ENCODE measurements at places on chromosomes 4 and X.

DNA sequence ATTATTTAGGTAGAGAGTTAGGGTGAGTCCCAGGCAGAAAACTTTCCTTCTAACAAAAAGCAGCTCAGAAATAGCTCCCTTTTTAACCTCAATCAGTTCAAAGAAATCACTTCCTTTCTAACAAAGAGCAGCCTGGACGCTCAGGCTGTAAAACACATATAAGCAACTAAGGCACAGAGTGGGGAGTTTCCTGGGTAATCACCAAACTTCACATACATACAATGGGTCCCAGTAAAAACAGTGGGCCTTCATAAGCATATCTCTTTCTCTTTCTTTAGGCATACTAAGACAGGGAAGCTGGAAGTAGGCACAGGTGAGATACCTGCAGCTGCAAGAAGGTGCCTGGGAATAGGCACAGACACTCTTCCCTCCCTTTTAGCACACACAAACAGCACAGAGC lies 4.9 kb upstream of the NAF1 start:
- DNase-seq: no peak

- no peak for DNase-seq
These were observed 63.1 kb upstream of the GRPR start for GRCh38 chrX:16060252-16060651.

GRCh38 chr4:13701937-13702446 lies 74.5 kb upstream of the BOD1L1 start:
- peak; percentile 11 for DNase-seq

GRCh38 chr4:661231-661630 lies 12.8 kb downstream of the ATP5ME start:
- DNase-seq: no peak

GRCh38 chrX:109774136-109774535 lies 41.1 kb upstream of the ACSL4 start:
- no peak for DNase-seq

- DNase-seq: no peak
These were observed 7.5 kb upstream of the FGFR3 start for GRCh38 chr4:1785592-1785991.

DNA sequence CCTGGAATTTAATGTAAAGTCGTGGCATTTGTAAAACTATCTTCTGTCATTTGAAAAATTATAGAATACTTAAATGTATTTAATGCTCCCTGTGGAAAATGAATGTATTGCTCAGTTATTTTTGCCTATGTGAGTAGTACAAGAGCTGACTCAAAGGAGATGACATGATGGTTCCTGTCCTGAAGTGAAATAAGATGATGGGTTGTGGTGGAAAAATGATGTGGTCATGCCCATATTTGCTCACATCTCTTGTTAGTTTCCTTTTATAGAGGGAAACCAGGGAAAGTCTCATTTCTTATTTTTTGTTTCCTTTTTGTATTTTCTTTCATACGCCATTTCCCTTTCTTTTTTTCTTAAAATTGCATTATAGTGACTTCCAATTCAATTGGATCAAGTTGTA lies 23.7 kb downstream of the PLS3 start:
- DNase-seq: no peak

- peak; percentile 60 for DNase-seq
These were observed 9.1 kb downstream of the HTRA3 start for GRCh38 chr4:8278421-8279287.

GRCh38 chr4:45442466-45442865 lies 681.4 kb downstream of the GABRG1 start:
- no peak for DNase-seq

DNA sequence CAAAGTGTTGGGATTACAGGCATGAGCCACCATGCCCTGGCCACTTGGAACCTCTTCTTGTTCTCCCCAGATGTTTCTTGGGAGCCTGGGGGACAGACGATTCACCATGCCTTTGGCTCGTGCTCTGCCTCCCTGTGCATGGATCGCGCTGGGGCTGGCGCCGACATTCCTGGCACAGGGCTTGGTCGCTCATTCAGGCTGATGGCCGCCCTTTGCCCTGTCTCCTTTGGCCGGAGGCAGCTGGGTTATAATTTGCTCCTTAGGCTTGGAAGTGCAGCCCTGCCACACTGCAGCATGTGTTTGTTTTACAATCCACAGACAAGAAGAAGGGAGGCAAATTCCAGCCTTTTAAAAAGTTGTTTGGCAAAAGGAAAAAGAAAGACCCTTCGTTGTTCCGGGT lies 115.3 kb downstream of the AASDH start:
- no peak for DNase-seq

DNA sequence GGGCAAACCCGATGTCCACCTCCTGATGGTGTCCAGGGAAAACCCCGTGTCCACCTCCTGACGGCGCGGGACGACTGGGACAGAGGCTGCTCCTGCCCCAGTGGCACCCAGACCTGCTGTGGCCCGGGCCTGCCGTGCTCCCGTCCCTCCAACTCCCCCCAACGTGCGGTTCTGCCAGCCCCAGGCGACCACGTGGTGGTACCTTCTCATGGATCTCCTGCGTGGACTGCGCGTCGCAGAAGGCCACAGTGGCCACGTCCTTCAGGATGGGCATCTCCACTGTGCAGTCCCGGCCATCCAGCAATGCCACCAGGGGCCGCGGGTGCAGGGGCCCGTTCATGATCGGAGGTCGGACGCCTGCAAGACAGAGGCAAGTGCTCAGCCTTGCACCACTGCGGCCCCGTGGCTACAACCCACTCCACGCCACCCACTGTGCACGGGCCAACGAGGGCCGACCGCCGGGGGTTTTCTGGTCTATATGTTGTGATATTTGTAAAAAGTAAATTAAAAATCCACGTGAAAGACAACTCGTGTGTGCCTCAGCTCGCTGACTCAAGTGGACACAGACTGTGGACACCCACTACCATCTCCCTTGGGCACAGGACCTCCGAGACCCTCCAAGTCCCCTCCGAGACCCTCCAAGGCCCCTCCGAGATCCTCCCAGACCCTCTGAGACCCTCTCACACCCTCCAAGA lies 10.8 kb downstream of the CTBP1 start:
- no peak for DNase-seq

GRCh38 chrX:15606136-15606535 lies 5.4 kb upstream of the ACE2 start:
- DNase-seq: no peak

DNA sequence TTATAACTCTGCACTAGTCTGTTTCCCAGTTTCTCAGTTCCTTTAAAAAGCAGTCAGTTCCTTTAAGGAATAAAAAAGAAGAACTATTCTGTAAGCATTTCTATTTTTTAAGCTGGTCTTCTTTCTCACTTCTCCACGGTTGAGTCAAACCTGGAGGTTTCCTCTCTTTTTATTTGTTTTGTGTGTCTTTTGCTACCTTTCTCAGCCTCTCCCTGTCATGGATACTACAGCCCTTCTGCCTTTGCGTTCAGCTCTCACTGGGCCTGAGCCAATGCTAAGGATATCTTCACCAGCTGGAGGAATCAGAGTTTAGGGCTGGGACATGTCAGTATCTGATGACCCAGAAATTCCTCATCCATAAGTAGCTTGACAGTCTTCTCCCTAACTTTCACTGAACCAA lies 49.7 kb upstream of the PRKX start:
- no peak for DNase-seq

DNA sequence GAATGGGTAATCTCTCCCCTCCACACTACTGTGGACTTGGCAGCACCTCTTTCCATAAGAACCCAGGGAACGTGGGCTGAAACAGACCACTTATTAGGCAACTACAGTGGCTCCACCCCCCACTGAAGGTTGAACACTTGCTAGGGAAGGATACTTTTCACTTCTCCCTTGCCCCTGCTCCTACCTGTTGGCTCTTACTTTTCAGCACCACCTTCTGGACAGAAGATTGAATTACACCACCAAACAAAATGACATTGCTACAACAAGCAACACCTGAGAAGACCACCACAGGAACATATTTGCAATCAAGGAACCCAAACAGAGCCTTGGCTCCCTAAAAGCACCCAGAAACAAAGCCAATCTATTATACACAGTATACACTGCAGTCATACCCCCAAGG lies 132.1 kb upstream of the CXCL13 start:
- DNase-seq: no peak

GRCh38 chr4:184550476-184550875 lies 76.1 kb upstream of the IRF2 start:
- DNase-seq: no peak
